ENCODE measurements at places on chromosomes 7 and 10.

GRCh38 chr7:49707891-49708290, 65.5 kb upstream of the VWC2 start:
- DNase-seq: no peak

- DNase-seq: no peak
Measured at GRCh38 chr7:84536271-84536870, 341.8 kb upstream of the SEMA3A start.

DNA sequence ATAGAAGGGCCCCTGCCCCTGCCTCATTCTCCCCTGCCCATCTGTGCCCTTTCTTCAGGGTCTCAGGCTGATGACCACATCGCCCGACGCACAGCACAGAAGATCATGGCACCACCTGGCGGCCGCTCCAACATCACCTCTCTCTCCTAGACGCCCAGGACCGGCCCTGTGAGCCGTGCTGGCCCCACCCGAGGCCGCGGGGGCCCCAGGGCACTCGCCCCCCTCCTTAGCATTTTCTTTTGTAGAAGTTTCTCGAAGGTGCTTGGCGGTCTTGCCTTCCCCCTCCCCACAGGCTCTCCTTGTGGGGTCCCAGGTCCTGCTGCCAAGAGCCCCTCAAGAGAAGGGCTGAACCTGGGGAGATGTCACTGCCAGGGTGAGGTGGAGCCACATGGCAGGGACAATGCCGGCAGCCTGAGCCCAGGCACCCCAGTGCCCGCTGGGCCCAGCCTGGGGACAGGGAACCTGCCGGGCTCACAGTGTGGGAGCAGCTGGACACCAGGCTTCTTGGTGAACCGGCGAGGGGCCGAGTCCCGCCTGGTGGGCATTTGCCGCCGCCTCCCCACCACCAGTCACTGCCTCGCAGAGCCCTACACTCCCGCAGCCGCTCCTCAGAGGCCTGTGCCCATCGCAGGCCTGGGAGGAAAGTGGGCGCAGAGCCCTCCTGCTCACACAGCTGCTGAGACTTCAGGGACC, 18.2 kb downstream of the DPYSL4 start:
- DNase-seq: no peak

GRCh38 chr10:122435212-122435827, 19.1 kb upstream of the ARMS2 start:
- DNase-seq: no peak

- DNase-seq: no peak
Measured at GRCh38 chr7:139627831-139628230, 104.3 kb downstream of the CLEC2L start.

DNA sequence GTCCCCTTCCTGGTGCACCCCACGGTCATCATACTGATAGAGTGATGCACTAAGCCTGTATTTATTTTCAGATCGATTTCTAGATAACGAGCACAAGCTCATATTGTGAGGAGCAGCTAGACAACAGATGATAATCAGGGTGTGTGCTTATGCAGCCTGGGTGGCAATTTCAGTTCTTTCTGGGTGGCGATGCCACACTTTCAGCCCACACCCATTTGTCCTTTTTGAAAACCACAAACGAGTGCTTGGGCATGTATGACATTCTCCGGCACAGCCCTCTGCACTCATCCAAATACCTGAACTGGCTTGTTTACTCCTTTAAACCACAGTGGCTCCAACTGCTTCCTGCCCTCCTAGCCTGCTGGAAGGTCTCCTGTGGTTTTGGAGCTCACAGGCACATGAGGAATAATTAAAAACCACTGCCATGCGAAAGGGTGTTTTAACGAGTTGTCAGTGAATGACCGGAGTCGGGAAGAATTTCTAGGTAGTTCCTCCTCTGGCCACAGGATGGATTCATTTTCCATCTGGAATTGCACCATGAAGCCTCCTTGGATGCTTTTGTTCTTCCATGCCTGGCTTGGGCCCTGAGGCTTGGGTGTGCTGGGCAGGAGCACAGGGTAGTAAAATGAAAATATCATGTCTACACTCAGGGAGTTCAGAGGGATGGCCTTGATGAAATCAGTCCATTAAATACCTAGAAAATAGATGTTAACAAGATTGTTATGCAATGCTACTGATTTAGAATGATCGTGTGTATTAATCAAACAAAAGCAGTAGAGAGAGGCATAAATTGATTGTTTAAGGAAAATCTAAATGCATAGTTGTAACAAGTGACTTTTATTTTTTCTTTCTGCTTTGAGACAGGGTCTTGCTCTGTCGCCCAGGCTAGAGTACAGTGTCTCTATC, 52.4 kb upstream of the ITGB1 start:
- DNase-seq: peak; percentile 16

DNA sequence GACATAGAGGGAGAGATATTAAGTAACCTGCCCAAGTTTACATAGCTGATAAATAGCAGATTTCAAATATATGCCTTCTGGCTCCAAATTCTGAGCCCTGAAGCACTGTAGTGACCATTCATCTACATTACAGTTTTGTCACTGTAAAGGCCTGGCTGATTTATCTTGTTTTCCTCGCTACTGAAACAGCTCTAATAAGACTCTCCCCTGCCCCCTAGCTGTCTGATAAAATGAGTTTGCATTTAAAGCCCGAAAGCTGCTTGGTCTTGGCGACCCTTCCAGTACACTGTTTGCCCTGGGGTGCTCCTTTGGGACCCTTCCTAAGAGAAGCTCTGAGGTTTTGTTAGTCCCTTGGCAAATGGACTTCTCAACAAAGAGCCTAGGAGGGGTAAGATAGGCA, 59.7 kb upstream of the RAB11FIP2 start:
- DNase-seq: no peak

DNA sequence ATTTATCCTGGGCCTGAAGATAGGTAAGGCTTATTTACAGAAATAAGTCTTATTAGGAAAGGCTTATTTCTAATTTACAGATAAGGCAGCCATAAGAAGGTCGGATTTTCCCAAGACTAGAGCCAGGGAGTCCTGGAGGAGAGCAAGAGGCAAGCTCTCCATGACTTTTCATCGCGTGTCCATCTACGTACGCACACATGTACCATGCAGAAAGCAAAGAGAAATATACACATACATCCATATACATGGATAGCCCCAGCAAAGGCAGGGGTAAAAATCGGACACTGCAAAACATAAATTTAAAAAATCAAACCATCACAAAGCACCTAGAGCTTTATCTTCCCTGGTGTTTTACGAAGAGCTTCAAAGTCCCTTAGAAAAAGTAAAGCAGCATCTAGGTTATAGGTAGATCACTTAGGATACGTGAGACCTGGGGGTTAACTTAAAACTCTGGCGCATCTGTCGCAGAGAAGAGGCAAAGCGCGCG, 25.8 kb upstream of the ZRANB1 start:
- DNase-seq: no peak

- DNase-seq: no peak
Measured at GRCh38 chr10:61669849-61670248, 7.1 kb downstream of the CABCOCO1 start.

DNA sequence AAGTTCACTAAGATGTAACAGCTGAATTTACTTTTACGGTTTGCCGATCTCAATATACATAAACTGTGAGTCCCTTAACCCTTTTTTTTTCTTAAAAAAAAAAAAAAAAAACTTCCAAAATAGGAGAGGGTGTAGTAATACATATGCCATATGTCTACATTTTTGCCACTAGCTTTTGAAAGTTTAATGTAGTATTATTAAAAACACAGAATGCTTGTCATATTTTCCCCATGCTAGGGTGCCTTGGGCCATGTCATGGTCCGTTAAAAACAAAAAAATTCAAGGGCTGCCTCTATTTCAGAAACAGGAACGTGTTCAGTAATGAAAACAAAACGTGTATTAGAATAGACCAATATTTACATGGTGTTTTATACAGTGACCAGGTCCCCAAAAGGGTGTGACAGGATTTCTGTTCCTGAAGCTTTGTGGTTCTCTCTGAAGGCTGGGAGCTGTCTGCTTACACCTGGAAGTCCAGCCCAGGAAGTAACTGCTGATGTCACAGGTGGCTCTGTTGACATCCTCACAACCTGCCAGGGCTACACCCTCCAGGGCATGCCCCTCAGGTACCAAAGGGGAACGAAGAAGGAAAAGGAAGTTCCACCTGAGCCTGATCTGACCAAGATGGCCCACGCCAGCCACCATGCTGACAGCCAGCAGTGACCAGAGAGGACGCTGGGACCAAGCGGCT, 79.0 kb downstream of the COBL start:
- no peak for DNase-seq

- DNase-seq: no peak
Measured at GRCh38 chr7:2171855-2172254, 60.9 kb downstream of the MAD1L1 start.

DNA sequence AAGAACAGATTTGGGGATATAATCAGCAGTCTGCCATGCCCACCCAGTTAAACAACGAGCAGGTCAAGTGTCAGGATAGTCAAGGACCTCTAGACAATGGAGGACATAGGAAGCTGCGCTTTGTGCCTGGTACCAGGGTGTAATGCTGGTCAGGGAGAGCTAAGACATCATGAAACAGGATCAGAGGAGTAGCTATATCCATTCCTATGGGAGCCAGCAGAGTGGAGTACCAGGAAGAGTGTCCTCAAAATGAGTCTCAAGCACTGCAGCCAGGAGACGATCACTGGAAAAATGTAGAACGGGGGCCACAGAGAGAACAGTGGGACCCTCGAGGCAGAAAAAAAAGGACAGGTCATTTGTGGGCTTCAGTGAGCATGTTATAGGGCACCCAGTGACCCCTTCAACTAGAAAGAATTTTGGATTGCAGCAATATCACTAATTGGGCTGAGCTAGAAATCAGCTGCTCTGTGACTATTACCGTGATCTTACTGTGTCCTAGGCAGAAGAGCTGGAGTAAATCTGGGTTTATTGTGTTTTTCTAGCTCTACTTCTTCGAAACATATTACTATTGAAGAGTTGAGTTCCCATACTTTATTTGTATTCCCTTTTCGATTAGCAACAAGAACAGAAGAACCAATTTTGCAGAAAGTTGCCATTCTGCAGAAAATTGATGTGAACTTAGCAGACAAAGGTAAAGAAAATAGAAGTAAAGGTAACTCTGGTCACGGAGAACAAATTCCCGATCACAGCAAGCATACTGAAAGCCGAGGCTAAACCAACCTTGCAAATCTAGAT, 319.6 kb downstream of the AHR start:
- no peak for DNase-seq

- peak; percentile 75 for DNase-seq
Measured at GRCh38 chr10:101843032-101844021, at the start of gene KCNIP2. KCNIP2 (minus strand) TSS chr10:101843800; CDS start chr10:101843568, 232 bp downstream.

DNA sequence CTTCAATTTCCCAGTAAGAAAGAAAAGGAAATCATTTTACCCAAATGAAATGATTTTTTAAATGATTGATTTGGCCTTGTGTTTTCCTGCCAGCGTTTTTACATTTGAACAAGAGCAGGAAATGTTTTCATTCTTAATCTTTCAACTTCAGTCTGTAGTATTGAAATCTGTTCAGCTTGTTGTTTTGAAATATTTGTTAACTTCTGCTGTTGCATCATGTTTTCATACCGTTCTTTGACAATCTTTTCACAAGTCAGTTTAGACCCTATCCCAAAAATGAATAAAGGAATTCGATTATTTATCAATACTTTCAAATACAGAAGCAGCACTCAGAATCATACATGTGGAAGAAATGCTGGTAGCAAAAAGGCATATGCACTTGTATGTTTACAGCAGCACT, 8.1 kb downstream of the SFR1 start:
- DNase-seq: no peak

- DNase-seq: no peak
Measured at GRCh38 chr10:83673316-83673715, 466.0 kb upstream of the GHITM start.

GRCh38 chr10:124092860-124093773, at the start of gene CHST15:
CHST15 (minus strand) TSS chr10:124093598; CDS start chr10:124046212, 47,386 bp downstream.
- no peak for DNase-seq

GRCh38 chr7:114419441-114420272, 5.0 kb downstream of the FOXP2 start:
- DNase-seq: no peak

DNA sequence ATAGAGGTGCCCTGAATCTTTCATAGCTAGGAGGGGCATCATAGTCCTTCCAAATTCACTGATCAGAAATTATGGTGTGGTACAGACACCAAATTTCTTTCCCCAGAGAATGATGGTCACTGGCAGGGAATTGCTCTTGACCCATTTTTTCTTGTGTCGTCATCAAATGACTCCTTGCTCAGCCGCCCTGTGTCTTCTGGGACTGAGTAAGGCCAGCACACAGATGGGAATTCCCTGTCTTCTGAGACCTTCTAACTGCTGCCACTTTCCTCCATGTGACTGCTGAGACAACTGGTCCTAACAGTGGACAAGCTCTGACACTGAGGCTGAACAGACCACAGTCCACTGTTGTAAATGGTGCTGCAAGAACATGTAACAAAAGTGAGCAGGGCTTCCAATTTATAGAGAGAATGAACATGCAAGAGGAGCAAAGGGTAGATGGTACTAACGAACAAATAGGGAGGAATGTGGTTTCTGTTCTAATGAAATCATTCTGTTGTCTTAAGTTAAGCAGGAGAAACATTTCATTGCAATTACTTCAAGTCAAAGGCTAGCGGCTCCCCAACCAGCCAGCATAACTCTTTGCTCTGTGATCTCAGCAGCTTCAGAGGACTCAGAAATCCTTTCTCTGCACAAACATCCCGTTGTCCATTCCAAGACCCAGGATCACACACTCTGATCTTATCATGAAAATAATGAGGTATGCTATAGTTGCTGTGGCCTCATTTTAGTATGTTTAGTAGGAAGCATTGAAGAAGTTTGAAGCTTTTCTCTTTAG, 235.9 kb upstream of the PRSS1 start:
- no peak for DNase-seq

GRCh38 chr7:73901231-73901822, 40.4 kb downstream of the TMEM270 start:
- no peak for DNase-seq

DNA sequence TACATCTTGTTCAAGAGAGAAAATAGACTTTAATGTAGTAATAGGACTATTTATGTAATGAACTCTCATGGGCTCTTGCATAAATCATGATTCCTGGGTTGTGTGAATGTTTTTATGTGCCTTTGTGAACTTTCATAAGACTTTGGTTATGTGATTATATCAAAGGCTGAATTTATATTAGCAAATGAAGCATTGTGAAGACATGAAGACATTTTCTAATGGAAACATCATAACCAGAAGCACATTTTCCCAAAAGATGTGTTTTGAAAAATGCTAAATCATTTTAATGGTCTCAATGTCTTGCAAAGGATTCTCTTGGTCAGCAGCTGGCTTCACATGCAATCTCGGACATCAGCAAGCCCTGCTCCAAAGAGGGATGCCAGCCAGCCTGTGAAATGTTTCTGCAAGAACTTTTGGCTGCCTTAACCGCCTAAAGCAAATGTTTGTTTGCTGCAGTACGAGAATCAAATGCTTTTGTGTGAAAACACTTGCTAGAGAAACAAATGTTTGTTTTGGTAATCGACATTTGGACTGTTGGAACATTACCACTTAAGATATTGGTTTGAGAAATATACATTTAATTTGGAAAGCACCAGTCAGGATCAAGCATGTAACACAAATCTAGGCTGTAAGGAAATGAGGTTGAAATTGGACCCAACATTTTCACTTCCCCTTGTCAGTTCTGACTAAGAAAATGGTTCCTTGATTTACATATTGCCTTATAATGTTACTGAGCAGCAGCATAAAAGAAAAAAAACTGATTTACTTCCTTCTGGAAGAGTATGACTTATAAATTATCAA, 102.1 kb downstream of the RTKN2 start:
- no peak for DNase-seq

- no peak for DNase-seq
Measured at GRCh38 chr7:122885583-122886356, 490 bp downstream of the CADPS2 start.
